ENCODE measurements at places on chromosomes 11 and 22.

- DNase-seq, result no peak
These were observed 399.6 kb upstream of the RAG2 start for GRCh38 chr11:36997656-36998055.

- no peak for DNase-seq
These were observed 80.4 kb upstream of the FSHB start for GRCh38 chr11:30150425-30150824.

DNA sequence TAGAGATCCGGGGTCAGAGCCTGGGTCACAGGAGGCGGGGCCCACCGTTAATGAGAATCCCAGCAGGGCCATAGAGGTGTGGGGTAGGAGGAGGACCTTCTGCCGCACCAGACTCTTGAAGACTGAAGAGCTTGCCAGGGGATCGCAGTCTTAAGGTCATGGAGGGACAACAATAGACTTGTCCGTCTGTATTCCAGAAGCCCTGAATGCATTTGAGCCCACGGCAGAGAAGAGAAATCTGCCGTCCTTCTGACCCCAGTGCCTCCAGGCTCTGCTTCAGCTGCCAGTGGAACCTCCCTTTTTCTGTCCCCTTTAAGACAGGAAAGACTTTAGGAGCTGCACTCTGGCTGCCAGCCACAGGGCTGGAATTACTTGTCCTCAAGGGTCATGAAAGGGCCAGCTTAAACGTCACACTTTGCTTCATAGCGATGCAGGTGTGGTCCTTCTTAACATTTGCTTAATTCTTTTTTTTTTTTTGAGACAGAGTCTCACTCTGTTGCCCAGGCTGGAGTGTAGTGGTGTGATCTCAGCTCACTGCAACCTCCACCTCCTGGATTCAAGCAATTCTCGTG is 15.5 kb upstream of the ST3GAL4 start:
- DNase-seq, result no peak

GRCh38 chr11:20249796-20250195 is 89.5 kb upstream of the DBX1 start:
- DNase-seq, result no peak

GRCh38 chr11:127470306-127470884 is 469.8 kb upstream of the KIRREL3 start:
- DNase-seq, result no peak

GRCh38 chr11:75474240-75474639 is 41.2 kb upstream of the KLHL35 start:
- no peak for DNase-seq

DNA sequence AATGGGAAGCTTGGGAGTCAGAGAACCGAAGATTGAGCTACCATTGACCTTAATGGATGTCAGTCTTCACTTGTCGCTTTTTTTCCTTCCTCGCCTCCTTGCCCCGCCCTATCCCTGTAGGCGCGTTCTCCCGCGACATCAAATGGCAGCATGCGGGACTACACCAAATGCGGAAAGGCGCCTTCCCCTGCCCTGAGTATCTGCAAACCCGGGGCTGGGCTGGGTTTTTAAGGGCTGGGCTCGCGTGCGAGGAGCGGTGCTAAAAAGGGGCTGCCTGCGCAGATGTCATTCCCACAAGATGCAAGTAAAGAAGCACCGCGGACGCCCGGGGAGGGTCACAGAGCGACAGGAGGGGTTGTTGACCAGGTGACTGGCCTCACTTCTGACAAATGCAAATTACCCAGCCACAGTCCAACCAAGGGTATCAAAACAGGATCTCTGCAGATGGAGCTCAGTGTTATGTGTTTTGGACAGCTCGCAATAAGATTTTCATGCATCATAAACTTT is 4.7 kb upstream of the FAM111B start:
- DNase-seq, result no peak

DNA sequence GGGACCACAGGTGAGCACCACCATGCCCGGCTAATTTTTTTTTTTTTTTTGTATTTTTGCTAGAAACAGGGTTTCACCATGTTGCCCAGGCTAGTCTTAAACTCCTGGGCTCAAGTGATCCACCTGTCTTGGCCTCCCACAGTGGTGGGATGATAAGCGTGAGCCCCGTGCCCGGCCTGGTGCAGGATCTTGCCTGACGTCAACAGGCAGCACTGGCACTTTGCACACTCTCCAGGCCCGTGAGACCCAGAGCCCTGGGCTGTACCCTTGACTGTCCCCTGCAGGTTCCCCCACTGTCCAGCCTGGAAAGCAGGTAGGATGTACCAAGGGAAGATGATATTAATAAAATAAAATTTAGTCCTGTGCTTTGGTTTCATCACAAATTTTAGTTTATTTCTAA is 29.1 kb upstream of the PANX2 start:
- DNase-seq, result no peak

DNA sequence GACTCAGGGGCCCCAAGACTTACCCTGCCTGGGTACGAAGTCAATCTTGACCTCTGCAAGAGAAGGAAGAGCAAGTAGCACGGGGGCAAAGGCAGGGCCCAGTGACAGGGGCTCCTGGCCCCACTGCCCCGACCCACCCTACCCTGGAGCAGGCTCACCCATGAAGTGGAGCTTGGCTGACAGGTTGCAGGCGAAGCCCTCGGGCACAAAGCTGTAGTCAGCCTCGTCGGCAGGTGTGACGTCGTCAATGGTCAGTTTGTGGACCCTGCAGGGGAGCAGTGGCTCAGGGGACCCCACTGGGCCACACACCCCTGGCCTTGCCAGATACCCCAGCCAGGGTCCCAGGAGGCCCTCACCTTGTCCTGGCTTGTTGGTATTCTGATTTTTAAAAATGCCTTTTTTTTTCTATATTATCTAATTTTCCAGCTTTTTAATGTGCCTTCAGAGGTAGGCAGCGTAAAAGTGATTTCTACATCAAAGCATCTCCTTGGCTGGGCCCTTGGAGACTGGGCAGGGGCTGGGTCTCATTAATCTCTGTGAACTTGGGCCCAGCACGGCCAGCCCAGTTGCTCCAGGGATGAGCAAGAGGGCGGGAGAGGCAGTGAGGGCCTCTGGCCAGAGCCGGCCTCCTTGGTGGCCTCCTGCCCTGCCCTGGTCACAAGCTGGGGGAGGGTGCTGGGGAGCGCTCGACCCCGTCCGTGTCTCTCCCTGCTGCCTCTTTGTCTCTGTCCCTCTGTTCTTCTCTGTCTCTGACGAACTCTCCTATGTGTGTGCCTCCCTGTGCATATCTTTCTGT is 11.3 kb downstream of the MYBPC3 start:
- no peak for DNase-seq

DNA sequence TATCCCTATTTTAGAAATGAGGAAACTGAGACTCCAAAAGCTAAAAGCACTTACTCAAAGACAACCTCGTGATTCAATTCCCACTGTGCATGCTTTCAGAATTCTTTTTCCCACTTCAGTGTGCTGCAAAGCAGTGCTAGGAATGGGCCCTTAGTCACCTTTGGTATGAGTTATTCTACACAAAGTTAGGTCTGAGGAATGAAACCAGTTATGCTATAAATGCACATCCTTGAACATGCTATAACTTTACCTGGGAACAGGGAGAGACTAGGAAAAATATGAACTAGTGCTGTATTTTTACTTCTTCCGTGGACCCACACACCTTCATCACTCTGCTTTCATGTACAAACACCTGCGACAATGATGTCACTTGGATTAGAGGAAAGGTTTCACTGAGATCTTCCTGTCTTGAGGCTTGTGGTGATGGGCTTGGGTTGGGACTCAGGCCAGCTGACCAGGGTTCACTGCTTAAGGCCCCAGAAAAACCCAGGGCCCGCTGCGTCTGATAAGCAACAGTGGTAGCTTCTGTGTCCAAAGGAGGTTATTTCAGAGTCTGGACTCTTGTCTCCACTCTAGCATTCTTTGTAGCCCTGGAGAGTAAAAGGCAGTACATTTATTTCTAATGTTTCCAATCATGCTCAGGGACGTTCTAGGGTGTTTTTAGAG is 81.6 kb downstream of the ZC3H12C start:
- no peak for DNase-seq
